Activated CD4-positive, alpha-beta memory T cell treated with anti-CD3 and anti-CD28 coated beads, Interleukin-2, amount 10 ng/mL, durations not matched to agents 7 days and 5 days (primary cell): ENCODE measurements at places on chromosomes 4 and X.

- no peak for DNase-seq
Measured at GRCh38 chrX:110180928-110181310, 137.0 kb downstream of the AMMECR1 start.

DNA sequence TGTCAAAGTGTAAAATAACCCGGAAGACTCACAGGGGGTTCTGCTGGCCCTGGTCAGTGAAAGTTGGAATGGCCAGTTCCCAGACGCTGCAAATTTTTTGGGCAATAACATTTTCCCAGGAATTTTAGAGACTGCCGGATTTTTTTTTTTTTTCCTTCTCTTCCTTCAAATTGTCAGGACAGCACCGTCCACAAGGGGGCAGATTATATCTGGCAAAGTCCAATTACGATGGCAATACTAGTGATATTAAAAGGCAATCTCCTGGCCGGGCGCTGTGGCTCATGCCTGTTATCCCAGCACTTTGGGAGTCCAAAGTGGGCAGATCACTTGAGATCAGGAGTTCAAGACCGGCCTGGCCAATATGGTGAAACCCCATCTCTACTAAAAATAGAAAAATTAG, 20.5 kb downstream of the SLC25A5 start:
- peak; percentile 32 for DNase-seq

GRCh38 chrX:70916754-70917153, 8.2 kb upstream of the TEX11 start:
- DNase-seq, result no peak

DNA sequence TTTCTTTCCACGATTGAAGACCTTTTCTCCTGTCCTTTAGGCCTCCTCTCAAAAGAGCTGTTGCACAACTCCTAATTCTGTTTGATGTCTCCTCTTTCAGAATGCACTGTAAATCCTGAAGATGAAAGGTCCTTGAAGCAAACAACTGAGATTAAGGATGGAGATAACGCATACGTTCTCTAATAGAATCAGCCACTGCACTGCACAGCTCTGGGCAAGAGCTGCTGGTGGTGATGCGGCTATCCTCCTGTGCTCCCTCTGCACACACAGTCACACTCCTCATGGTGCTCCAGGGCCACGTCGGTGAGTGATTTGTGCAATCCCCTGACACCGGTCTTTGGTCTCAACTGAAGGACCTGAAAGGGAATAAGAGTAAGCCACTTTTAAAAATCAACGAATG, 208.7 kb downstream of the PDGFC start:
- DNase-seq, result no peak

- DNase-seq, result no peak
Measured at GRCh38 chr4:107423677-107424405, 296.2 kb downstream of the PAPSS1 start.

DNA sequence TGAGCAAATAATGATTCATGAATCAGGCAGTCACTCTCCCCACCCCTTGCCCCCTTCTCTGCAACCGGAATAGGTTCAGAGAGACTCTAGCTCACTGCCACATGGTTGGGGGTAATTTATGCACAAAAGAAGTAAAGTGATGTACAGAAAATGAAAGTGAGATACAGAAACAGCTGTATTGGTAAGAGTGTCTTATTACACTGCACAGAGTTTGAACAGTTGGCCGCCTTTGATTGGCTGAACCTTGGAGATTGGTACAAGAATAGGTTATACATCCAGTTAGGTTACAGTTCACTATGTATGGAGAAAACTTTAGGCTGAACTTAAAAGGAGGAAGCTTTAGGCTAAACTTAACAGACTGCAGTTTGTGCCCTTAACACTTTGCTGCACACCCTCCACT, 34.6 kb upstream of the DIAPH2 start:
- DNase-seq, result no peak

- no peak for DNase-seq
Measured at GRCh38 chr4:146110871-146111485, 64.5 kb upstream of the LSM6 start.

- DNase-seq, result no peak
Measured at GRCh38 chr4:74755486-74755885, 38.8 kb downstream of the BTC start.
